ENCODE measurements at places on chromosomes 7 and 10. TPM values are rescaled to one million over a fixed set of nuclear protein-coding genes. Genes with fewer than 3 reads are reported as not detected.

- DNase-seq, result no peak
These were observed 20.6 kb downstream of the HTR5A start for GRCh38 chr7:155090684-155091083.

Gene CLEC5A
- total RNA-seq, result not detected

DNA sequence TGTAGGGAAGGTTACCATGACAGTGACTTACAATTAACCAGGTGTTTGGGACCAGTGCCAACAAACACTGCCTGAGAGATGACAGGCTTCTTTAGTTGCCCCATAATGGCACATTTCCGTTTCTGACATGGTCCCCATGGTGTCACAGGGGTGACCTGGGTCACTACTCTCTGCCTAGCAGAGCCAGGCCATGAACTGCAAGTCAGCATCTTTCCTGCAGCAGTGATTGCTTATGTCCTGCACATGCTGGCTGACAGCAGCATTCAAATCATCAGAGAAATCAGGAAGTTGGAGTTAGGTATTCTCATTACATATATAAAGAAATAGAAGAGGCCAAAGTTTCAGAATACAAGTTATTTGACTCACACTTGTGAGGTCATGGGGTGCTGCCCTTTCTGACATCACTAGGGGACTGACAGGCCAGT lies 47.1 kb upstream of the ZNRF2 start:
- DNase-seq, result no peak

- DNase-seq, result no peak
These were observed 383.9 kb downstream of the CALN1 start for GRCh38 chr7:72028267-72028666.

- DNase-seq, result no peak
These were observed 554.2 kb downstream of the PARD3 start for GRCh38 chr10:34260904-34261303.

- no peak for DNase-seq
These were observed 676 bp downstream of the PLAC9 start for GRCh38 chr10:80133206-80133605.

DNA sequence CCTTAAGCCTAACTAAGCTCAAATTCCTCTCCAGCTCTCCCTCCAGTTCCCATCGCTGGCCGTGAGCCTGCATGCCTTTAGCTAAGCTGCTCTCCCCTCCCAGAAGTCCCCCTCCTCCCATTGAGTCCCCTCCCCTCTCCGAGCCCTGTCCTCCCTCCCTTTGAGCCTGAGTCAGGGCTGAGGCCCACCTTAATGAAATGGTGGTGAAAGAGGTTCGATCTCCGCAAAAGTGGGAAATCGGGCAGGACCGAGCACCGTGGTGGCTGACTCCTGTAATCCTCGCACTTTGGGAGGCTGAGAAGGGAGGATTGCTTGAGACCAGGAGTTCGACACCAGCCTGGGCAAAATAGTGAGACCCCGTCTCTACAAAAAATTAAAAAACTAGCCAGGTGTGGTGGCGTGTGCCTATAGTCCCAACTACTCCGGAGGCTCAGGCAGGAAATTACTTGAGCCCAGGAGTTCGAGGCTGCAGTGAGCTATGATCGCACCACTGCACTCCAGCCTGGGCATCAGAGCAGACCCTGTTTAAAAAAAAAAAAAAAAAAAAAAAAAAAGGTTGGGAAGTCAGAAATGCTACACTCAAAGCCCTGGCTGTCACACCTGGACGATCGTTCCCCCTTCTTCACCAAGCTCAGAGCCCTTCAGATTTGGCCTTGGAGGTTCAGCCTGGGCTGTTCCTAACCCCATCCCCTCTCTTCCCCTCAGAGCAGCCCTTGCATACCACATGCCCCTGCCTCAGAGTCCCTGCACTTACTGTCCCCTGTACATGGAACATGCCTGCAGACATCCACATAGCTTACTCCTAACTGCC lies 995 bp upstream of the CLDN3 start:
- no peak for DNase-seq

DNA sequence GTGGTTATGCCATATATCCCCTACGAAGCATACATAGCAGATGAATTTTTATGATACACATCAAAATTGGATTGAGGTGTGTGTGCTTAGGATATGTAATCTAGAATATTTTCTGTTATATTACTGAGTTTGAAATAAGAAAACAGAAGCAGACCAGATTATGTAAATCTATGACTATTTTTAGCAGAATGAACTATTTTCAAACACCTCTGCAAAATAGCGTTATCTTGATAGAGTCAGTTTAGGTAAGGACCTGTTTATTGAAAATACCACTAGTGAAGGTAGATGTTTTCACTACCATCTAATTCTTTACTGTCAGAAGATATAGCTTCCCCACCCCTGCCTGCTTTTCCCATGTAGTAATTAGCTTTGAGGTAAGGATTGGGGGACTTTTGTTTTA lies 9.1 kb downstream of the LANCL2 start:
- DNase-seq, result no peak

DNA sequence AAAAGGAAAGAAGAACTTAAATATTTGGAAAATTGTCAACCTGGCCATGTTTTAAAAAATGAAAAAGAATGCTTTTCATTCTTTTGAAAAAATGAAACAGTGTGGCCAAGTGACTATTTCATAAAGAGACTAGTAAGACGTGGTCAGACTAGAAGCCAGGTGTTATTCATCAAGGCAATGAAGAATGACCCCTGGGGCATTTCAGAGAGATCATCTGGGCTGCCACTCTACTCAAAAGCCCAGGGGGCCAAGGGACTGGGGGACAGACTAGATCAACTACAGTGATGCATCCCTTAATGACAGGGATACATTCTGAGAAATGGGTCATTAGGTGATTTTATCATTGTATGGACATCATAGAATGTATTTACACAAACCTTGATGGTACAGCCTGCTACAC lies 199.4 kb downstream of the STK31 start:
- DNase-seq, result no peak

DNA sequence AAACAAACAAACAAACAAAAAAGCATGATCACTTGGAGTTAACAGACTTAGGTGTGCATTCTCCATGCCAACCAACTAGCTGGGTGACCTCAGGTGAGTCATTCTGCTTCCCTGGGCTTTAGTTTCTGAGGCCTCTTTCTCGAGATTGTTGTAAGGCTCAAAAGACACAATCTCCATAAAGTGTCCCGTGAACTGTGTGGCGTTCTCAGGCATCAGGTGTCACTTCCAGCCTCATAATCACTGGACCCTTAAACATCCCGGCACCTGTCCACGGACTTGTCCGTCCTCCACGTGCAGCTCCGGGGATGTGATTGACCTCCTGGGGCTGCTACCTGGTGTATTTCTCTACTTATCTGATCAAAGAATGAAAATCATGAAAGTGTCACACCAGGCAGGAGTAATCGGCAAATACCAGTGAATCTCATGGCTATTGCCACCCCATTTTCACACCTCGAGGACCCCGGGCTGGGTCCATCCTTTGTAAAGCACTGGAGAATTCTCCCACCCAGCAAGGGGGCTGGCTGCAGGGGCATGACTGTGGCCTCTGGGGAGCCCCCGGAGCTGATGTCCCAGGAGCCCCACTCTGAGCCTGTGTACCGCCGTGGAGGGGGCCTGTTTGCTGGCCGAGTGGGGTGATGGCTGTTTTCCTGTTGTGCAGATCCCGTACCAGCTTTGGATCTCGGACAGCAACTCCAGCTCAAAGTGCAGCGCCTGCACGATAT lies 189.8 kb upstream of the SH2B2 start:
- no peak for DNase-seq

Gene MEIG1
- not detected for total RNA-seq

Gene NRCAM
- total RNA-seq, result 8.8 TPM

GRCh38 chr7:130982160-130982638 lies 248.2 kb upstream of the KLF14 start:
- DNase-seq, result no peak

Gene SGCE
- 142 TPM for total RNA-seq

DNA sequence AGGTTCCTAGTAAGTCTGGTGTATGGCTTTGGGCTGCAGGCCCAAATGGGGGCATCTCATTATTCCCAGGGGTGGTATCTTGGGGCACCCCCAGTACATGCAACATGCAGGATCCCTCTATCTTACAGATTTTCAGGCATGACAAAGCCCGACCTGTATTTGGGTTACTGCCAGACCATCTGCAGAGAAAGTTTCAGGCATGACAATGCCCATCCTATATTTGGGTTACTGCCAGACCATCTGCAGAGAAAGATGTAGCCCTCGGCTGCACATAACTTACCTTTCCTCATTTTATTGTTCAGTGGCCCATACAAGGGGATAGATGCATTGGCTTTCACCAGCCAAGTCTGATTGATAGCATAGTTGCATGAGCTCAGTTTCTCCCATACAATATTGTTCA lies 112.2 kb upstream of the RAB18 start:
- no peak for DNase-seq

Gene PLA2G12B
- total RNA-seq, result not detected

DNA sequence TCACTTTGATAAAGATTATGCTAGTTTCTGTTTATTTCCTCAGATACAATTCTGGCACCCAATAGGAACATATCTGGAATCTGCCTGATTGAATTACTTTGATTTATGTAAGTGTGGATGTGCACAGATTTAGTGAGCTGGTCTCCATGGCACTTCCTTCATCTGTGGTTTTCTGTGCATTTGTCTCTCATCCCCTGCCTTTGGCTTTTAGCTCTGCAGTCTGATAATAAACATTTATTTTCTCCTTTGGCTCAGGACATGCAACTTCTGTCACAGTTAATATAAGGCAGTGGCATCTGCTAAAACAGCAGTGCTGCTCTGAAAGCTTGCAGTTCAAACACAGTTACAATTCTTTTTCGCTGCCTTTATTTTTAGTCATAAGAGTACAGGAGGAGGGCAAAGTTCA lies 273.7 kb upstream of the CHRM2 start:
- DNase-seq, result no peak

Gene ADAP1
- 8.2 TPM for total RNA-seq

GRCh38 chr10:27482984-27483956 lies 20.8 kb upstream of the RAB18 start:
- no peak for DNase-seq

- no peak for DNase-seq
These were observed 350.4 kb upstream of the ETV1 start for GRCh38 chr7:14339861-14340260.

DNA sequence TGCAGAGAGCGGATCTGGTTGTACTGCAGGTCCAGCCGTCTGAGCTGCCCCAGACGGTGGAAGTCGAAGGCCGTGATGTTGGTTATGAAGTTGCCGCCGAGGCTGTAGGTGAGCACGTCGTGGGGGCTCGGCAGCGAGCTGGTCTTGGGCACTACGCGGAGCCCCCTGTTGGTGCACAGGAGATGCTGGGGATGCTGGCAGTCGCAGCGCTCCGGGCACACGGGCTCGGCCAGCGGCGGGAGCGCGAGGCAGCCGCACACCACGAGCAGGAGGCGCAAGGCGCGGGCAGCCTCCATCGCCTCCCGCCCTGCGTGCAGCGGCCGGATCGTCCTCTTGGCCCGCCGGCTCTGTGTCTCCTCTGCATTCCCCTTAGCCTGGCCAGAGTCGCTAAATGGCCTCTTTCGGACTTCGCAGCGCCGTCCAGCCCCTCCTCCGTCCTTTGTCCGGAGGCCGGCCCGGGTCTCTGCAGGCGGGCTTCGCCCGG lies 337 bp downstream of the TRIL start:
- no peak for DNase-seq

Gene COL17A1
- 53.3 TPM for total RNA-seq

- DNase-seq, result no peak
These were observed 23.5 kb upstream of the PDE1C start for GRCh38 chr7:32093415-32094408.

Gene HOXA6
- not detected for total RNA-seq

Gene CLRN3
- not detected for total RNA-seq

Gene FAM25A
- total RNA-seq, result not detected

DNA sequence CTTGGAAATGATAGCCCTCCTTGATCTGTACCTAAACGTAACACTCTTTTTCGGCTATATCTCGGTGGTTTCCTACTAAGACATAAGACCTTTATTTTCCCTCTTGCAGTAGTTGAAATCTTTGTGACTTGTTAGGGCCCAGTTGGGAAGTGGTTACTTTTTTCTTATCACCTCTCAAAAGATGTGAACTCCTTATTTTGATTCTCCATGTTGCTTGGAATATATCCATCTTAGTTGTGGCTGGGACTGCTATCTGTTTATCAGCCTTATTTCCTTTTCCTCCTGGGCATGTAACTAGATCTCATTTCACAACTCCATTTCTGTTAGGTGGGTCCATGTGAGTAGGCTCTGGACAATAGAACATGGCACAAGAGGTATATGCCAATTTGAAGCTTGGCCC lies 4.1 kb upstream of the CPED1 start:
- DNase-seq, result no peak

DNA sequence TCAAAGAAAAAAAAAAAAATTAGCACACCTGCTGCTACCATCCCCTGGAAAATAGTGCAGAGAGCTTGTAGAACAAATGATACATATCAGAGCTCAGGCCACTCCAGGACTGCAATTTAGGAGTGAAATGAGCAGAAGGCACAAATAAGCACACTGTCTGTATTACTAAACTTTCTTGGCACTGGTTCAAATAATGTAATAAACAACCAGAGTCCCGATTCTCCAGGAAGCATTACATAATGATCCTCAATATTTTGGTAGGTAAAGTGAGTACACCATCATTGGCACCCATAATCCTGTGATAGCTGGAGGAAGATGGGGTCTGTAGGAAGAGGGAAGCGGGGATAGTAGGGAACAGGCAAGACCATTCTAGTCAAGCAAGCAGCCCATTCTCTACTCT lies 74.3 kb downstream of the SVOPL start:
- no peak for DNase-seq

DNA sequence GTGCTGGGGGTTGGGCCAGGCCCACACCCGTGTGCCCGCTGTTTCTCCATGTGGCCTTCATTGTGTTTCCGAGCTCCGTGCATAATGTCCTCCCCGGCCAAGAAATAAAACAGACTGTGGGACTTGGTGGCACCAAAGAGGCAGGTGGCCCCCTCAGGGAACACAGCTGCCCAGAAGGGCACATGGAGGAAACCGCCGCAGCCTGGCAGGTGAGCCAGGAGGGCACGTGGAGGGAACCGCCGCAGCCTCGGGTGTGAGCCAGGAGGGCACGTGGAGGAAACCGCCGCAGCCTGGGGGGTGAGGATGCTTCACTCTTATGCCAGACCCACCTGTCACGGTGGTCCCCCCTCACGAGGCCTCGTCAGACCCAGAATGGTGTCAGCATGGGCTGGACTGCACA lies 288.7 kb downstream of the WDR37 start:
- DNase-seq, result no peak
